ENCODE measurements at places on chromosomes 2 and 18.

- no peak for DNase-seq
Measured at GRCh38 chr2:126932966-126933710, 34.4 kb downstream of the TEX51 start.

DNA sequence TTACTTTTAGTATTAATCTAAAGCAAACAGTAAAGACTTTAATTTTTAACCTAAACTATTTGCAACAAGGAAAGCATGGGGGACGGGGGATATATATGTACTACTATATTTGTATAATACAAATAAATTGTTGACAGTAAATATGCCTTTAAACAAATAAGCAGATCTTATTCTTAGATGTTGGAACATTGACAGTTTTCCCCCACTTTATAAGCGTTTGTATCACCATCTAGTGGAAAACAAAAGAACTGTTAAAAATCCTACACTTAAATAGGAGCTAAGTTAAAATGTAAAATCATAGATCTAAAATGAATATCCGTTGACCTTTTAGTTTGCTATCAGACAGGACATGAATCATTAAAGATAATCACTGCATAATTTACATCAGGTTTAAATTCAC lies 50.0 kb downstream of the RBBP8 start:
- no peak for DNase-seq

DNA sequence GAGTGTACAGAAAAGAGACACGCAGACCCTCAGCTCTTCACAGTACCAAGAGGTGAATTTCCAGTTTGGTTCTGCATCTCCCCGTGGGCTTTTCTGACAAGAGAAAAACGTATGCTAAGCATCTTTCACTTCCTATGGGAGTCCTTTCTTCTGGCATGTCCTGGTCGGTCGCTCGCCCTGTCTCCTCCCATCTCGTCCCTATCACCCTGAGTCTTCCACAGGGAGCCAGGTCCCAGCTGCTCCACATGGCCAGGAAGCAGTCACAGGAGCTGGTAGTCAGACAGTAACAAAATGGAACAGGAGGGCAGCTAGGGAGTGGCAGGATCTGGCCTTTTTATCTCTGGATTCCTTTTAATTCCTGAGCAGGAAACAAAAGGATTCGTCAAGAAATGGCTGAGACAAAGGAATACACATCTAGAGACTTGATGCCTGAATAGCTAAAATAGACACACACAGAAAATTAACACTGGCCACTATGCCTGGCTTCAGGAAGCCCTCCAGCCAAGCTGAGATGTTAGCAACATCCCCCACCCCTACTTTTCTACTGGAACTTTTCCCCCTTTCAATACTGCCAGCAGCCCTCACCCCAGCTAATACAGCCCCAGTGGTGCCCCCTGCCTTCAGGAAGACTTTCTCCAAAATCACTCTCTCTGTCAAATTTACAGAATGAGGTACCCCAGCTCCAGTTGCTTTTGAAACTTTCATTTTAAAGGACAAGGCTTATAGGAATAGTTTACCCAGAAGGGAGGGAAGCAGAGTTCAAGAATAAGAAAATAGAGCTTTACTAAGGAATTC lies 136.1 kb downstream of the DNER start:
- no peak for DNase-seq

- DNase-seq, result no peak
Measured at GRCh38 chr2:219362072-219362471, 25.6 kb downstream of the DNPEP start.

DNA sequence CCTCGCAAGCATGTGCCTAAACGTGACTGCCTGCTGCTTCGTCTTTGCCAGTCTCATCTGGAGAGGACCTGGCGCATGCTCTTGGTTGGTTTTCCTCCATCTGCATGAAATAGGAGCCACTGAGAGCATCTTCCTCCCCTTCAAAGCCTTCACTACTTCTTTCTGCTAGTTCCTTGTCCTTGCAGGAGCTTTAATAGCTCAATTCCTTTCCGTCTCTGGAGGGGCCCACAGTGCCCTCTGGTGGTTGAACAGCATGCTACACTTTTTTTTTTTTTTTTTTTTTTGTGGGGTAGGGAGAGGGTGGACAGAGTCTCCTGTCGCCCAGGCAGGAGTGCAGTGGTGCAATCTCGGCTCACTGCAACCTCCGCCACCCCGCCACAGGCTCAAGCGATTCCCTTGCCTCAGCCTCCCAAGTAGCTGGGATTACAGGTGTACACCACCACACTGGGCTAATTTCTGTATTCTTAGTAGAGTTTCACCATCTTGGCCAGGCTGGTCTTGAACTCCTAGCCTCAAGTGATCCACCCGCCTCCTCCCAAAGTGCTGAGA lies 59.6 kb downstream of the SP110 start:
- no peak for DNase-seq

DNA sequence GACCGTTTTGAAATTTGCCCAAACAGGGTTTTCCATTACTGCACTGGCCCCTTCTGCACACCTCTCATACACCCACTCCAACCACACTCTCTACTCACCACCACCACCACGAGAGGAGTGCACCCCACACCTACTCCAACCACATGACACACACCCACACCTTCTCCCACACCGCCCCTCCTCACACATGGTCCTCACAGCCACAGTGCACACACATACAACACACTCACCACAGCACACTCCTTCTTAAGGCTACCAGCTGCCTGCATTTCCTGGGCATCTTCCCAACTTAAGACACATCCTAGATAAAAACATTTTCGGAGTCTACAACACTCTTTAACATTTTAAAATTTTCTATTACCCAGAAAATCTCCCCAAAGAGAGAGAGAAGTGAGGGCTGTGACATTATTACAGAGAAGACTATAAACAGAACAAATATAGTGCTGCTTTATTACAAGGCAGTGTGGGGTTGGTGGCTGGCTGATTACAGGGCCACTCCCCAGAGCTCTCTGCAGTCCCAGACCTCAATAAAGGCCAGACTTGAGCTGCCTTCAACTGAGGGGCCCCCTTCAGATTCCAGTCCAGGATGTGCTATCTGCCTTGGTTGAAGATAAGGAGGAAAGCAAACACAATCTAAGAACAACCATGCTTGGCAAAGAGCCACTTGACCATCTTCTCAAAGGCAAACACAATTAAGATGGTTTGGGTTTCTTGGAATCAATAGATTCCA lies 36.1 kb downstream of the NHEJ1 start:
- DNase-seq, result no peak

DNA sequence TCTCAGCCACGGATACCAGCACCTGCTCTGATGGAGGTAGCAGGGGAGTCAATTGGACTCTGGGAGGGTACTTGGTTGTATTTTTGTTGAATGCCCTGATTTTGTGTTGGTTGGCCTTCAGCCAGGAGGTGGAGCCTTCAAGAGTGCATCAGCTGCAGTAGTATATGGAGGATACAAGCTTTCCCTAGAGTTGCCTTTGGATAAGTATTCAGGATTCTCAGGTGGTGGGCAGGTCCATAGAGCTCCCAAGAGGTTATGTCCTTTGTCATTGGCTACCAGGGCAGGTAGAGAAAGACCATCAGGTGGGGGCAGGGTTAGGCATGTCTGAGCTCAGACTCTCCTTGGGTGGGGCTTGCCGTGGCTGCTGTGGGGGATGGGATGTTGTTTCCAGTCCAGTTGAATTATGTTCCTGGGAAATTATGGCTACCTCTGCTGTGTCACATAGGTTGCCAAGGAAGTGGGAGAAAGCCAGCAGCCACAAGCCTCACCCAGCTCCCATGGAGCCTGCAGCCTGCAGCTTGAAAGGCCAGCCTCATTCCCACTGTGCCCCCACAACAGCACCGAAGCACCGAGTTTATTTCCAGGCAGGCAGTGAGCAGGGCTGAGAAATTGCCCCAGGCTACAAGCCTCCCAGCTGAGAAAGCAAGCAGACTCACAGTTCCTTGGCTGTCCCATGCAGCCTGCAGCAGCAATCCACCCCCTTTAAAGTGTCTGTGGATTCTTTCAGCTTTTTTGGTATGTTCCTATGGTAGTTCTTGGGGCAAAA lies 38.6 kb upstream of the CHST9 start:
- no peak for DNase-seq

GRCh38 chr2:173037245-173038120 lies 38.2 kb upstream of the MAP3K20 start:
- DNase-seq, result no peak

- no peak for DNase-seq
Measured at GRCh38 chr2:231069379-231070054, 12.8 kb downstream of the PSMD1 start.

DNA sequence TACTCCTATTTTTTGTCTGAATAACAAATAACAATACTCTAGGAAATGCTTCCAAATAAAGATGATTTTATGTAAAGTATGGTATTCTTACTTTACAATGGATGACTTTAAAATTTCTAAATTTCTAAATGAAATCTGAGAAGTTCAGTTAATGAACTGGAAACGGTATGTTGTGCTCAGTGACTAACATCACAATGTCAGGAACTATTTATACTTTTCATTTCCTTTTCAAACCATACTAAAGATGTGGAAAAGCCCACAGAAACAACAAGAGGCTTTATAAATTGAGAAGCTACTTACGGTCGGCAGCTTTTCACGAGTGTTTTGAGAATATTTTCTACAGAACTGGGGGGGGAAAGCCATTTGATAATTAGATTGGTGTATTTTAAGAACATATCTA lies 31.1 kb downstream of the PSME4 start:
- no peak for DNase-seq

- no peak for DNase-seq
Measured at GRCh38 chr2:120343433-120344105, 2.4 kb upstream of the INHBB start.

DNA sequence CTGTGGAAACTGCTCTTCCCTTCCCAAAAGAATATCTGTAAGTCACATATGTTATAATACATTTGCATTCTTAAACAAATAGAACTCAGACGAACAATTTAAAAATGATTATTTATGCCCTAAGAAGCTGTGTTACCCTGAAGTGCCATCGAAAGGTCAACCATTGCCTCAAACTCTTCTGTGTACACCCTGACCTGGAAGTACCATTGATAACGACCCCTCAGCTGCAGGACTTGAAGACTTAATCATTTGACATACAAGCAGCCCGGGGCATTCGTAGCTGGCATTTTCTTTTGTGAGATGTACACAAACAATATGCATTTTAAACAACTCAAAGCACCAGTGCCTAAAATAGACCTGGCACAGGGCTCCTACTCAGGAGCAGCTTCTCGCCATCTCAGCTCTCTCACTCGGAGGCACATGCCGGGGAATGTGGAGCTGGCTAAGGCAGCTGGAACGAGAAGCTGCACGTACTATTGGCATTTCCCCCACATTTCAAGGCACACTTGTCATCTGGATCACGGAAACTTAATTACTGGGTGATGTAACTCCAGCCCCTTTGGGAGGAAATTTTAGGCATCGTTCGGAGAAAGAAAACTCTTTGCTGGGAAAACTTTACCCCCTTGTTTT lies 170.0 kb upstream of the GALNT5 start:
- DNase-seq, result no peak

DNA sequence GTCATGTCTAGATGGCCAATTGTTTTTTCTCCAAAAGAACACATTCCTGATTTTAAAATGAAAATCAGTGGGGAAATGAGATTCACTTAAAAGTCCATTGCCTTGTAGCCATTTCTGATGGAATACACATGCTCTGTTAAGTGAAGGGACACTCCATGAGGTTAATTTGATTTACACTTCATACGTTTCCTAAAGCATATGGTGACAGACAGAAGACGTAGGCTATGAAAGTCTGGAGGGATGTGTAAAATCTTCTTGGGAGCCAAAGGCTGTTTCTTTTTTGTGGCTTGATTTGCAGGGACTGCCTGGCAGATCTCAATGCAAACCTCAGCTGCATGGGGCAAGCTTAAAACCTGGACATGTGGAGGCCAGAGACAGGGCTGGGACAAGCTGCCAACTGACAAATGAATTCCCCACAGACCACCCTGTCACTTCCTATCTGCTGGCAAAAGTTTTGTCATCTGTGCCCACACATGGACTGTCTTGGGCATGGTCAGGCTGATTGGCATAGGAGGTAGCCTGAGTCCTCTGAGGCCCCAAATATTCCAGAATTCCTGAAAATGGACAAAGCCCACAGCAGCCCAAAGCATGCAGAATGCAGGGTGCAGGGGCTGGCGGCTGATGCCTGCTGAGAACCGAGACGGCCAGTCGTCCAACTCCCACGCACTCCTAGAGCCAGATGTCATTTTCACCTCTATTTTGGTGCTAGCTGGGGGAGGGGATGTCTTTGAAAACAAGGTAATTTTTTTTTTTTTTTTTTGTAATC lies 73.9 kb downstream of the SDC1 start:
- no peak for DNase-seq

- DNase-seq, result no peak
Measured at GRCh38 chr2:26522325-26522724, 44.4 kb upstream of the OTOF start.

DNA sequence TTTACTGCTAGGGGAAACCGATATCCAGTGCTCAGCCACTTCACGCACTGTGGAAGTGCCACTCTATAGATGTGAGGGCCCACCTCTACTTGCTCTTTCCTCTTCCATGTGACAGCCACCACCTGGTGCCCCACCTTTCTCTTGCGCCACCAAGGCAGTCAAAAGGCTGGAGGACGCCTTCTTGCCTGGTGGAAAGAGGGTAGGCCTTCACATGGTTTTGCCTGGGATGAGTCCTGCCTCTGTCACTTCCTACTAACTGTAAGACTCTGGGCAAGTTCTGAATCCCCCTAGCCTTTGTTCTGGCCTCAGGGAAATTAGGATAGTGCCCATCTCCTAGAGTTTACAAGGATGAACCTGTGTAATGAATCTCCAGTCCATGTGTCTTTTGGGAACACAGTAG lies 66.1 kb upstream of the ODC1 start:
- no peak for DNase-seq

DNA sequence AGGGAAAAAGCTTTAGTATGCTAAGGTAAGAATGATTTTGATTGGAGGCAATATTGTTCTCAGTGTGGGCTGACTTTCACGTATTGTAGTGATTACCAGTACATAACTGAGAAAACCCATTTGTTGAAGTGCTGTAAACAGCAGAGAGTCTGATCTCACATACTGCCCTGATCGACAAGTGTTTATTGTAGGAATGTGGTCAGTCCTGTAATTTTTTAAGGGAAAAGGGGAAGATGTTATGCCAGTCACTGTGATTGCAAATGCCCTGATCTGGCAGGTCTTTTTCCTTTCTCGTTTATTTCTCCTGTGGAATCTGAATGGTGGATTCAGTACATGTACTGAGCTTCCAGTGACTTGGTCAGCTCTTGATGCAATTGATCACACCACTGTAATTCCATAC lies 11.5 kb downstream of the SPATS2L start:
- no peak for DNase-seq

DNA sequence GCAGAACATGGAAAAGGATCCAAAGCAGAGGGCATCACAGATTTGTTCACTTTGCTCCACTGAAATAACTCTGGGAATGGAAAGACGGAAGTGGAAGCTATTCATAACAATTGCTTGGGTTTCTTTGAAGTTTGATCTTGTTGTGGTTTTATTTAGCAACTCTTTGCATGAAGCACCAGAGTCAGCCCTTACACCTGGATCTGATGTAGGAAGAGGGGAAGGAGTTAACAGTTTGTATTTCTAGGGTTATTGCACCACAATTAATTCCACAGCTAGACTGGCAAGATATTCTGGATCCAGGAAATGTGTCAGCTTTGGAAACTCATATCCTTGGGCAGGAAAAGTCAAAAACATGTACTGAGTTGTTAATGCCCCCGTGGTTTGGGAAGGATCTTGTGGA lies 1143.4 kb downstream of the CNTNAP5 start:
- no peak for DNase-seq
